ENCODE measurements at places on chromosomes 1 and 21.

DNA sequence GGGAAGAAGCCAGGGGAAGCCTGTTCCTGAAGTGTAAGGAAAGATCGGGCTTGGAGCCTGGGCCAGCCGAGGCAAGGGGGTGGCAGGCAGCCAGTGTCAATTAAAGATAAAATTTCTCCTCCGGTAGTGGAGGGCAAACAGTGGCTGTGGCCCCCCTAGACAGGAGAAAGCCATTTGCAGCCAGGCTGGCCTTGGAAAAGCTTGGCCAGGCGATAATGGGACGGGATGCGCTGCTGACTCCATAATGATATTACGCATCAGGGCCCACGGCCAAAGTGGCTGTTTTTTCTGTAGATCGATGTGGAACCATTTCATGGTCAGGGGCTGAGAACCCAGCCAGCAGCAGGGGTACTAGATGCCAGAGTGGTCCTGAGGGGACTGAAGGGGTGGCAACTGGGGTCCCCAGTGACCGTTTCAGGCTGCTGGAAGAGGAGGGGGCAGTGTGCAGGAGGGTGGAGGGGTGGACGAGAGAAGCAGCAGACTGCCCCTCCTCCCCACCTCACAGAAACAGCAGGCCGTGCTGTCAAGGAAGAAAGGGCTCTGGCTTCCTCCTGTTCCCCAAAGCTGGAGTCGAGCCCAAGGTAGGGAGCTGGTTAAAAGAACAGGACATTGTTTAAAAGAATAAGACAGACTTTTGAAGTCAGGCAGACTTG is 25.2 kb downstream of the KCNC4 start:
- DNase-seq: no peak

DNA sequence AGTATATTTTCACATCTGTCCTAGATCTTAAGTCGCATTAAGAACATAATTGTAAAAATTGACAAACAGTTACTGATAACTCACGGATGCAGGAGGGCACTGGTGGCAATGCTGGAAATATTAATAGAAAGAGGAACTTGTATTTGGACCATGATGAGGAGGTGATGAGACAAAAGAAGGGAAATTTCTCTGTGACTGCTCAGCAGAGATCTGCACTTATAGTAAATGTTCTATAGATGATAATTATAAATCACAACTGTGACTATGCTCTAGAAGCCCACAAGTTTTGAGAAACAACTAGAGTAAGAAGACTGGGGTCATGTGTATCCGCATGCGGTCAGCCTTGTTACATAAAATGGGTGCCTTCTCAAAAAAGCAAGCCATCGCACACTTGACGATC is 8.7 kb upstream of the DUSP12 start:
- no peak for DNase-seq

DNA sequence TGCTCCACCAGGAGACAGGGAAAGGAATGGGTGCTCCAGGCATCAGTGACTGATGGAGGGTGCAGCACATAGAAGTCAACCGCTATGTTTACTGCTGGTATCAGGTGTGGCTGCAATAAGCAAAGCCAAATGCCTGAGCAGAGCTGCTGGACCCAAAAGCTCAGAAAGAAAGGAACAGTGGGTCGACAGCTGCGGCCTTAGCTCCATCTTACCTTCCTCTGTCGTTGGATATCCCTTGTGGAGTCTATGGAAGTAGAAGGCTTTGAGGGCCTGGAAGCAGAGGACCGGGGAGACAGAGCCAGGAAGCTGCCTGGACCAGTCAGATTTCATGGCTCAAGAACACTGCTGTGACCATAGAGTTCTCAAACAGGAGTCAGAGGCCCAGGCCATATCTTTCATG is 45.3 kb downstream of the RIMS3 start:
- no peak for DNase-seq

DNA sequence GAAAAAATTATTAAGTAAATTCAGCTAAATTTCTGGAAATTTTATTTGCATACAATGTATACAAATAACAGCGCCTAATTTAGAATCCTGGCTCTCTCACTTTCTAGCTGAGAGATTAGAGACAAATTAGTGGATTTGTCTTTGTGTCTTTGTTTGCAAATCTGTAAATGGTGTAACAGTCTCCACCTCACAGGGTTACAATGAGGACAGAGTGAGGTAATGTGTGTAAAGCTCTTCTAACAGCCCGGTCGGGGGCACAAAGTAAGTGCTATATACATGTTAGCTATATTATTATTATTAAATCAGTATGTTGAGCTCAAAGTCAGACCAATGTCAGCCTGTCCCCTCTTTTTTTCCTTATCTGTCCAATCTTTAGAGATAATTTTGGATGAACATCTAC is 5.0 kb upstream of the ADAMTSL4 start:
- no peak for DNase-seq

All from stimulated activated CD8-positive, alpha-beta memory T cell treated with anti-CD3 and anti-CD28 coated beads, Interleukin-12 subunit alpha, Interleukin-12 subunit beta, amount 100 ng/mL, for 4 hours (primary cell).